ENCODE measurements at places on chromosomes 6 and 20.

DNA sequence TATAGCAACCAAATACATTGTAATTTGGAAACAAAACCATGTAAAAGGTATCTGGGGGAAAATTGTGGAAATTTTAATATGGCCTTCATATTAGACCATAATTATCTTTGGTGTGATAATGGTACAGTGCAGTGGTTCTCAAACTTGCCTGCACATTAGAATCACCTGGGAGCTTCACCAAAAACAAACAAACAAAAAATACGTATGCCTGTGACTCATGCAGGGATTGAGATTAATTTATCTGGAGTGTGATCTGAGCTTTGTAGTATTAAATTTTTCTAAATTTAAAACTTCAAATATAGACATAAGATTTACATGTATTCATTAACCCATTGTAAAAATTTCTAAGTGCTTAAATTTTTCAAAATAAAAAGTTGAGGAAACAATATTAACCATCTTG lies 31.5 kb downstream of the ARHGAP18 start:
- no peak for DNase-seq

- no peak for DNase-seq
These were observed 36.1 kb upstream of the OPRM1 start for GRCh38 chr6:154002894-154003293.

- DNase-seq = no peak
These were observed 1.2 kb upstream of the COL20A1 start for GRCh38 chr20:63291811-63292210.

DNA sequence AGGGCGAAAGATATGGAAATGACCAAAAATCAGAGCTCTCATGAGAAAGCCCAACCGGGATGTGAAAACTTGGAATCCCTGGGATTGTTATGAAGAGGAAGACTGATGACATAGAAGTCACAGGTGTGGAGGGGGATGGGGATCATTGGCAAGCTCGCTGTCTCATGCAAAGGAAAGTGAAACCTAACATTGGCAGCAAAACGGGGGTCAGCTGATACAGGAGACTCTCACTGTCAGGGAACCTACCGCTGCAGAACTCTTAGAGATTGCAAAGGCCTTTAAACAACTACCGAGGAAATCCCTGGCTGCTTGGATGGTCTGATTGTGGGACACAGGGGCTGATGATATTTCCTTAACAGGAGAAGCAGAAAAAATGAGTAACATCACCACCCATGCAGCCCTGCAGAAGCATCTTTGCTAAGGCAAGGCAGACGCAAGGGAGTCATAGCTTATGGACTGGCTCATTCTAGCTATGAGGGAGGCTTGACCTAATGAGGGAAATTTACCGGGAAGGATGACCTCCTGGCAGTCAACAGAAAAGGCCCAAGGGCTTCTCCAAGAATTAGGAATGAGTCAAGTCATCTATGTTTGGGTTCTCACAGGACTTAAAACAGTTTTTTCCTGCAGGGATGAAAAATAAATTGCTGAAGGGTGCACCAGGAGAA lies 7.0 kb downstream of the MUC21 start:
- no peak for DNase-seq

DNA sequence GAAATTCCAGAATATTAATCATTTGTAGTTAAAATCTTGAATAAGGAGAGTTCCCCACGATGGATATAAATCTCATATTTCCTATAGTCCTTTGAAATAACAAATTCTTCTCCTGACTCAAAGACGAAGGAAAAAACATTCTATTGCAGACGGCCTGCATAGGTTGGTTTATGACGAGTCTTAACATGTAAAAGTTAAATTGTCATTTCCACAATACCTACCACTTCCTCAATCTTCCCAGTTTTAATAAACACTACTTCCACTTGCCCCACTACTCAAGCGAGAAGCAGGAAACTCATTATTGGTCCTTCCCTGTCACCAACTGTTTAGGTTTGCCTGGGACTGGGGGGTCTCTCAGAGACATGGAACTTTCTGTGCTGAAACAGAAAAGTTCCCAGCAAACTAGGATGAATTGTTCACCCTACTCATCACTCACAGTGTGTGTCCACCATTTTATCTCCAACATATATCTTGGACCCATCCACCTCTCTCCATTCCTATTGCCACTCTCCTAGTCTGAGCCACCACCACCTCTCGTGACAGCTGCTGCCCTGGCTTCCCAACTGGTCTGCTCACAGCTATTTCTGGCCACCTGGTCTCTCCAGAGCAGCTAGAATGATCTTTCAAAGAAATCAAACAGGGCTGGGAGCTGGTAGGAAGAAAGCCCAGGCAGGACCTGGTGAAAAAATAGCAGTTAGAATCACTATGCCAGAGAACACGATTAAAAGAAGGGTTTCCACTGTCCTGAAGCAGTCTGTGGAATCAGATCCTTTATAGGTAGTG lies 15.1 kb upstream of the ZSCAN9 start:
- DNase-seq = no peak

DNA sequence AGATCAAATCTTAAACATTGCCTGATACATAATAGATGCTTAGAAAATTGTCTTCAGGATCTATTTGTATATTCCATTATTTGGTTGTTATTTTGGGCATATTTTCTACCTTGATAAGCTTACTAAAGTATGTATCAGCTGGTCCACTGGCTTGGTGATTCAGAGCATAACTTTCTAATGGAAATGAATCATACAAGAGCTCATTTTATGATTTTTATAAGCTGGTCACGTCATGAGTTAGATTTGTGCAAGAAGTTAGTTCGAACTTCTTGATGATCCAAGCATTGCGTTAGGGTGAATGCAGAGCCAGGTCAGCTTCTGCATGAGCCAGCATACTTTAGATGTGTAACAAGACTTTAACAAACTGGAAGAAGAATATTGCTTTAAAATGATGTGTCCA lies 144.5 kb upstream of the FLRT3 start:
- DNase-seq = peak; percentile 20

DNA sequence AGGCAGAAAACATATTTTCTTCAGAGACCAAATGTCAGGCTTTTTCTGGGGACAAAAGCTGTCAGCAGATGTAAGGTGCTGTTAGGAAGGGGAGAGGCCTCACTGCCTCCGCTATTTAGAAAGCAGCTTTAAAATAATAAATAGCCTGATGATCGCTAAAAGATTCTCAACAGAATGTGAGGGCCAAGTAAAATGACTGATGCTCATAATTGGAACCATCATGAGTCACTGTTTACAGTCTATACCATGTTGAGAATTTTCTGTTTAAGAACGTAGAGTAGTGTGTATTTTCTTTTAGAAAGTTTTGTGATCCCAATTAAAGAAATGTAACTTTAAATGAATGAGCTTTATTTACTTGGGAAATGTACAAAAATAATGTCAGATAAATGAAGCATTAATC lies 220.0 kb downstream of the CLIC5 start:
- no peak for DNase-seq

DNA sequence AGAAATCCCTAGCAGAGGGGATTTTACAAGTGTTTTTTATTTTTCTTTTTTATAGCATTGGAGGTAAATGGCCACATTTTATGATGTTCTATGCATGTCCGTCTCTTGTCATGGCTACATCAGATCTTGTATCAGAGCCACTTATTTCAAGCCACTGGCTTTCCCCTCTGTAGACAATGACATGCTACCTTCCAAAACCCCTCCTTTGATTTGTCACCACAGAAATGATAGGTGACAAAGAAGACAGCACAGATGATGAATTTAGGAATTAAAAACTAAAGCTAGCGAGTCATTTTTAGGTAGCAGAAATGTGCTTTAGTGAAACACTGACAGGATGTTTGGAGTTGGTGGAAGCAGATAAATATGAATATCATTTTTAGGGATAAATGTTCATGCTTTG lies 20.8 kb downstream of the PLCB1 start:
- no peak for DNase-seq

- no peak for DNase-seq
These were observed 188.2 kb downstream of the LRFN2 start for GRCh38 chr6:40398810-40399477.

GRCh38 chr20:36128463-36129159 lies 25.9 kb upstream of the EPB41L1 start:
- DNase-seq = peak; percentile 31

GRCh38 chr6:145890422-145890821 lies 73.7 kb downstream of the SHPRH start:
- no peak for DNase-seq

- DNase-seq = no peak
These were observed 8.8 kb upstream of the MAPRE1 start for GRCh38 chr20:32810941-32811340.

- DNase-seq = peak; percentile 40
These were observed 26.9 kb downstream of the RRAGD start for GRCh38 chr6:89385156-89385667.

DNA sequence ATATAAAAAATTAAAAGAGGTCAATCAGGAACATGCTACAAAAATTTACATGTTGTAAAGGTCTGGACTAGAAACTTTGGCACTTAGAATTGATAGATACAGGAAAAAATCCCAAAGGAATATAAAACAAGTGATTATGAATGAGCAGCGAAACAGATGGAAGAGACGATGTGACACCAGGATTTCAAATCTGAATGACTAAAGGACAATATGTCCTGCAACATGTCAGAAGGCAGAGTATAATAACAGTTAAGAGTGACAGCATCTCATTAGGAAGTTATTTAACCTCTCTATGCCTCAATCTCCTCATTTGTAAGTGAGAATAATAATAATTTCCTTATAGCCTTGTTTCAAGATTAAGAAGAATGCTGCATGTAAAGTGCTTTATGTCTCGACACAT lies 50.3 kb downstream of the FRK start:
- no peak for DNase-seq

DNA sequence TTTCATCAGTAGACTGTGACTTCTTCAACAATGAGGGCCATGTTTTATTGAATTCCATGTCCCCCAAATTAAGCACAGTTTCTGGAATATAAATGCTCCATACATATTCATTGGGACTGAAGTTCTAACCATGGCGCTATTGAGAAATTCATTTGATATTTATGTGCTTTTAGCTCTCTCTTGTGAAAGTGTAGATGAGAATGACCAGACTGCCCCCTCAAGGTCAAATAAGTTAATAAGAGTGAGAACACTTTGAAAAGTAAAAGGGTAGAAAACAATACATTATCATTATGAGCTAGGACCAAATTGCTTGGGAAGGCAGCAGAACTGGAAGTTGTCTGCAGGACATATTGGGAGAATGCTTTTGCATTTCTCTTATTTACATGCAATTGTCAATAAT lies 597.9 kb downstream of the EPM2A start:
- DNase-seq = peak; percentile 7

GRCh38 chr20:10925767-10926166 lies 252.0 kb upstream of the JAG1 start:
- no peak for DNase-seq

DNA sequence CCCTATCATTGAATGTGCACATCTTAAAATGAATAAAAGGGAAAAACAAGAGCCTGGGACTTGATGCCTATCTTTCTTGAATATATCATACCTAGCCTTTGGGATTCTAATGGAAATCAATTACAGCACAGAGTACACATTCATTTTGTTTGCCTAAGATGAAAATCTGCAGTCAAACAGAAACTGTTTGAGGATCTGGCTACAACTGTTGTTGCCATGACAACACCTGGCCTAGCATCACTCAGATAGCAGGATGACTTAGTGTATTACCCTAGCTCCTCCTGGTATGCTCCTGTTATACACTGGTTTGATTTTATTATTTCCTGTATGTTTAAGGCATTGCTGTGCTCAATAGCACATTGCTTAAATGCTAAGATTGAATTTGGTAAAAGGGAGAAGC lies 71.5 kb upstream of the LAMP5 start:
- DNase-seq = no peak

DNA sequence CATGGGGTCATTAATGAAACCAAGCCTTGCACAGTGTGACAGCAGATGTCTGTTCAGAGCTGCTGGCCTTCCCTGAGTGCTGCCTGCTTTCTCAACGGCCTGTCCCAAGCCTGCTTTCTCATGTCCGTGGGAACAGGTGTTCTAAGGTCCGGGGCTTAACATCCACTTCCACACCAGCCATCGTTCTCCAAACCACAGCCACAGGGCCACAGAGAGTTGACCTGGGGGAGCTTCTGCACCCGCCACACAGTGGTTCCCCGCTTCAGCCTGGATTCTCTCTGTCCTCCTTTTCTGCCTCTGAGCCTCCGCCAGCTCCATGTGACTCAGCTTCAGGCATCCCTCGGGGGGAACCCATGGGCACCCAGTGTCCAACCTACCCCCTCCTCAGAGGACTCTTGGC lies 26.9 kb upstream of the PPP1R3G start:
- DNase-seq = no peak

DNA sequence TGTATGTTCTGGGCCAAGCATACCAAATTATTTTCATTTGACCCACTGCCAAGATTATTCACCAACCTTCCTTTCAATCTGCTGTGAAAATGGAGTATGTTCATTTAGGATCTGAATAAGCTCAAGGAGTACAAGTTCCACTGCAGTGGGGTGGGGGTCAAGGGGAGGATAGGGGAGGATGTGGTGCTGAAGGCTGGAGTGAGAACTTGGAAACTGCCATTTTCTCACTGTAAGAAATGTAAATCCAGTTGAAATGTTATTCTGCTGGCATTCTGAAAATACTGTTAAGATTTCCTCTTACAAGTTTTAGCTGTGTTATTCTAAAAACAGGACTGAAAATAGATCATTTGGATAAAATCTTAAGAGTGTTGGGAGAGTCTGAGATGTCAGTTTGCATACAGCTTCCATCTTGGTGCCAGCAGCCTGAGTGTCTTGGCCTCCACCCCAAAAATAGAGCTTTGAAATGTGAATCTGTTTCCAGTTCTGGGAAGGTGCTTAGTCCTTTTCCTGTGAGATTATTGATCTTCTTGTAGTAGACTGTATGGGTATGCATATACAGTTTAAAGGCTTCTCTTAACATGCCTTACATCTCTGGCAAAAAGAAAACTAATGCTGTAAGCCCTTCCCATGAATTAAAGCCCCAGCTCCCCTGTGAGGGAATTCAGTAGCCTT lies 84.3 kb downstream of the CTNNBL1 start:
- DNase-seq = peak; percentile 13

- DNase-seq = no peak
These were observed 9.4 kb downstream of the SYNJ2 start for GRCh38 chr6:157991067-157991432.

GRCh38 chr6:168956141-168956838 lies 297.4 kb downstream of the THBS2 start:
- DNase-seq = peak; percentile 13

GRCh38 chr20:63703976-63704748 lies 3.6 kb downstream of the ARFRP1 start:
- DNase-seq = no peak

DNA sequence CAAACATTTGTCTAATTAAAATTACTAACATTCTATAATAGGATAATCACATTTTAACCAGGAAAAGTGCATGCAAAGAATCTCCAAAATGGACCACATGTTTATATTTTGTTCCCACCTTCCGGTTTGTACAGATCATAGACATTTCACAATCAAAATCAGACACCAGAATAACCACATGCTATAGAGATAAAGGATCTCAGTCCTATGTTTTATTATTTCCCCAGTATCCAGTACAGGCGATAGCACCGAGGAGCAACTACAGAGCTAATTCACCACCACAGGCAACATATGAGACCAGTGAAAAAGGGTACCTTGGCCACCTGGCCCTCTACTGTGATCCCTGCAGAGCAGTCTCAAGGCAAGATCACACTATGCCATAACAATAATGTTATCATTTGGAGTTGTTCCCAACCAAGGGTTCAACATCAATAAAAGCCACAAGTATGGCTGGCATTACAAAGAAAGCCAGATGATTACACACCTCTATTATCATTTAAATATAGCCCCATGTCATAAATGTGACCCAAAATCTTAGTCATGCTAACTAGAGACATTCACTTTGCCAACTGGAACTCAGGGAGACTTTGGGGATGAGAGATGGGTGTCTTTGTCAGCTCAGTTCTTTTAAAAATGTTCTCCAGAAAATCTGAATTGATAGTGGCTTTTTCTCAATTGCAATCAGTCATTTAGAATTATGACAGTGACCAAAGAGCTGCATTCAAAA lies 46.7 kb downstream of the RALGAPA2 start:
- DNase-seq = no peak

All from astrocyte of the spinal cord (primary cell).